ENCODE measurements at places on chromosomes 7 and 10.

DNA sequence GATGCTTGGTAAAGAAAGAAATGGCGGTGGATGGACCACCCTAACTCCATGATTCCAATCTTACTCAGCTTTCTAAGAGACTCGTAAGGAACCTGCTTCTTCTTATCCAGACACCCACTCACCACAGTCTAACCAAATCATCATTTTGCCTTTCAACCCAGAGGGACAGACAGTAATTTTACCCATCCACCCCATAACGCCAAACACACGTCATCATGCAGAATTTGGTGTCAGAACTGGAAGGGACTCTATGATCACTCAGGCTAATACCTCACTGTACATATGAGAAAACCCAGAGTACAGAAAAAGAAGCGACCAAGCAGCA lies 388 bp downstream of the ECD start:
- DNase-seq = no peak

- no peak for DNase-seq
These were observed 121.0 kb upstream of the THSD7A start for GRCh38 chr7:11952972-11953371.

GRCh38 chr10:103820101-103821062 lies 35.0 kb downstream of the SH3PXD2A start:
- DNase-seq = no peak

GRCh38 chr10:69051303-69051702 lies 36.6 kb upstream of the SRGN start:
- peak; percentile 49 for DNase-seq

GRCh38 chr7:14834883-14835282 lies 67.7 kb downstream of the DGKB start:
- DNase-seq = no peak

- DNase-seq = no peak
These were observed 616.4 kb upstream of the GHITM start for GRCh38 chr10:83522881-83523386.

- DNase-seq = no peak
These were observed 393.2 kb upstream of the FOXK1 start for GRCh38 chr7:4288791-4289394.

GRCh38 chr7:131250331-131250730 lies 77.3 kb upstream of the MKLN1 start:
- DNase-seq = no peak

- no peak for DNase-seq
These were observed 119.6 kb downstream of the TES start for GRCh38 chr7:116329686-116330503.

GRCh38 chr10:86199041-86199440 lies 167.6 kb downstream of the GRID1 start:
- DNase-seq = no peak

DNA sequence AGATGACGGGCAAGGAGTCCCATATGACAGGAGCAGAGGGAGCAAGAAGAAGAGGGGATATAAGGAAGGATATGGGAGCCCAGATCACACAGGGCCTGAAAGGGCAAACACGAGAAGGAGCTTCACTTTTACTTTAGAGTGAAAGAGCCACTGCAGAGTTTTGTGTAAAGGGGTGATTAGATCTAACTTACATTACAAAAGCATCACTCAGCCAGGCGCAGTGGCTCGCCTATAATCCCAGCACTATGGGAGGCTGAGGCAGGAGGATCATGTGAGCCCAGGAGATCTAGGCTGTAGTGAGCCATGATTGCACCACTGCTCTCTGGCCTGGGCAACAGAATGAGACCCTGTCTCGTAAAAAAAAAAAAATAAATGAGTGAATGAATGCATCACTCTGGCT lies 91.1 kb downstream of the MPP7 start:
- DNase-seq = no peak

DNA sequence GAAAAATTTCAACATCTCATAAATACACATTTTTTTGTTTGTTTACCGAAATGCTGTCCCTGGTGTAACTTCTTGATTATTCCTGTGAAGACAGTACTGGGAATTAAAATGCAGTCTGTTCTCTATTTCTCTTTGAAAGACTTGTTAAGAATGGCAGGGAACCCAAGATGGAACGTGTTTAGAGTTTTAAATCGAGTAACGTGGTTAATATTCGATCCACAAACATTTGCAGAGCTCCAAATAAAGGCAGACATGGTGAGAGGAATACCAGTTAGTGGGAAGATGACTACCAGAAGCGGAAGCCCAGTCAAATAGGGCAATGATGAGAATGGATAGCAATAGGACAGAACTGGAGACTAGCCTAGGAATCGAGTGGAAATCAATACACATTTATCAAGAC lies 6.7 kb downstream of the PON3 start:
- no peak for DNase-seq

GRCh38 chr10:16854623-16855022 lies 37.4 kb upstream of the RSU1 start:
- no peak for DNase-seq

DNA sequence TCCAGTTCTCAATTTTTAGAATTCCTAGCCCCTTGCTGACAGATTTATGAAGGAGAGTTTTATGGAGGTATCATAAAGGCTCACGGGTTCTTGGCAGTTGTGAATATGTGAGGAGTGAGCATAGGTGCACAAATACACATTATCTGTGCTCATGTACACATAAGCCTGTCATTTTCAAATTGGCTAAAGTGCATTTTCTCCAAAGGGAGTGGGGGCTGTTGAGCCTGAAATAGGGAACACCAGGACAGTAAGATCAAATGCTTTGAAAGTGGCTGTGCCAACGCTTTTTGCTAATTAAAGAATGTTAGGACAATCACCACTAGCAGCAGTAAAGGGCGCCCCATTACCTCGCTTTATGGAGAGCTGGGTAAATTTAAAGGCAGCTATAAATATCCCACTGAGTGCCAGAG lies 8.3 kb upstream of the LRRC4 start:
- no peak for DNase-seq

GRCh38 chr7:5672468-5672867 lies 109.0 kb downstream of the RNF216 start:
- DNase-seq = no peak

- no peak for DNase-seq
These were observed 7.2 kb upstream of the LAMTOR4 start for GRCh38 chr7:100141555-100141949.

DNA sequence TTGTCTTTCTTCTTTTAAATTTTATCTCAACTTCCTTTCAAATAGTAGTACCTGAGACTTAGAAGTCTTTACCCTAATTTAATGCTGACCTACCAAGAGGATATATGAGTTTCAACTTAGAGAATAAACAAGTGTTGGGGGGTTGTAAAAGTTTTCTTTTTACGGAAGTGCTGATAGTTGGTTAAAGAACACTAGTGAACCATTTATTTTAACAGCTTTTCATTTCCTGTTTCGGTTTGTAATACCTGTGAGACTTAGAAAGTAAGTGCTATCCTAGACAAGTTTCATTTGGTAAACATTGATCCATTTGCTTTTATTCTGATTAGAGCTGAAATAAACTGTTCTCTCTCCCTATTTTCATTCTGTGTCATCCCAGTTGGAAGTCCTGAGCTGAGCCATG lies 683.1 kb upstream of the SORCS1 start:
- DNase-seq = no peak

GRCh38 chr10:26022831-26023230 lies 88.8 kb downstream of the MYO3A start:
- DNase-seq = no peak

DNA sequence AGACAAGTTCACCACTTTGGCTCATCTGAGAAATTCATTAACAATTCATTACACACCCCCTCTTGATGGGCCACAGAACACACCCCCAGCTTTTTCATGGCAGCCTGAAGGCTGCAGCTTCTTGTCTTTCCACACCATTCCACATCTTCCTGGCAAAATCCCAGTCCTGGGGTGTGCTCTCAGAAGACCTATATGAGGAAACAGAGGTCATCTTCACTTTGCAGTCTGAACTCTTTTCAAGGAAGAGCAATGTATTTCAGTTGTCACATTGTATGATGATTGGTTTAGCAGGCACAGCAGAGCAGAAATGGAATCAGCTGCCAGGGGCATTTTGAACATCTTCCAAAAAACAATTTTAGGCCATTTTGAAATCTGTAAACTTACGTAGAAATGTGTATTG lies 7.8 kb upstream of the LRRC27 start:
- no peak for DNase-seq

GRCh38 chr10:104340641-104341040 lies 2.4 kb upstream of the ITPRIP start:
- no peak for DNase-seq

DNA sequence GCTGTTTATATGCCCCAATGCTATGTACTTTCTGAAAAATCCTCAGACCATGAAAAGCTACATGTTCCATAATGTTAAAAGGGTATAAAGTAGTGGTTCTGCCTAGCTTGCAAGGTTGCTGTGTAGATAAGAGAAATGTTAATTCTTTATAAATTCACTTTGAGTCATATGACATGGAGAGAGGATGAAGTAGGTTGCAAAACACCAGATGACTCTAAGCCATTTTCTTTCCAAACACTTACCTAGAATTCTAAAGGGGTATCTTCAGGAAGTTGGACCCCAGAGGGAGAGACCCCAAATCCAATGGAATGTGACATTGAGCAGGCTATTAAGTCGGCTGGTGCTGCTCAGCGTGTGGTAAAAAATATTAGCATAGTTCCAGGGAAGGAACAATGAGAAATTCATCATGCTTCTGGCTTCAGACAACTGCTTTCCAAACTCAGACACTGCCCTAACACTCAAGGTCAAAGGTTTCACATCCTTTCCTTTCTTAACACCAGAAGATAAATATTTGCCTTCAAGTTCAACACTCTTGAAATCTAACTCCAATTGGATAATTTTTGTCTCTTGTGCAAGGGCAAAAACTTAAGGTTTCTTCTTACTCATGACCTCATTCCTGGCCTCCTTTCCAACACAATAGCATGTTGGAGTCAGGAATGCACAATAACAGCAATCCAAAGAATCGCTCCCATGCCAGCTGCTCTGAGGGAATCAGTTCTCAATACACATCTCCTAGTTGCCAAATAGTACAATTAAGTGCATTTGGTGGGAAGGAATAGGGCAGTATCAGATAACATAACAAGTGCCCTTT lies 100.7 kb upstream of the AFAP1L2 start:
- no peak for DNase-seq

- no peak for DNase-seq
These were observed 39.2 kb upstream of the GSAP start for GRCh38 chr7:77455321-77455720.

GRCh38 chr7:110774071-110774470 lies 316.9 kb upstream of the LRRN3 start:
- no peak for DNase-seq

GRCh38 chr10:130513686-130514476 lies 377.7 kb downstream of the GLRX3 start:
- DNase-seq = no peak

GRCh38 chr7:9761224-9761623 lies 1212.4 kb upstream of the PHF14 start:
- no peak for DNase-seq

- no peak for DNase-seq
These were observed 161.6 kb downstream of the JAZF1 start for GRCh38 chr7:28018856-28019465.

- DNase-seq = no peak
These were observed 19.1 kb downstream of the ABLIM1 start for GRCh38 chr10:114638821-114639625.

- no peak for DNase-seq
These were observed 17.4 kb downstream of the TES start for GRCh38 chr7:116227678-116228239.

DNA sequence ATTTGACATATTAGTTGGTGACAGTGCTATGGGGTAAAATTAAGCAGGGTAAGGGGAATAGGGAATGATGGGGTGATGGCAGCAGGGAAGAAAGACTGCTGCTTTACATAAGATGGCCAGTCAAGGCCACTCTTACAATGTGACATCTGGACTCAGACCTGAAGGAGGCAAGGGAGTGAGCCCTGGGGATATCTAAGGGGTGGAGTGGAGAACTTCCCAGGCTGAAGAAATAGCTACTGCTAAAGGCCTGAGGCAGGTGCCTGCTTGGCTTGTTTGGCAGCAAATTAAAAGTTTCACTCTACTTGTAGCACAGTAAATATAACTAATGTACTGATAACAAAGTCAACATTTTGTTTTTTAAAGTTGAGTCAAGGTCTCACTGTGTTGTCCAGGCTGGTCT lies 93.5 kb downstream of the IDE start:
- DNase-seq = no peak

DNA sequence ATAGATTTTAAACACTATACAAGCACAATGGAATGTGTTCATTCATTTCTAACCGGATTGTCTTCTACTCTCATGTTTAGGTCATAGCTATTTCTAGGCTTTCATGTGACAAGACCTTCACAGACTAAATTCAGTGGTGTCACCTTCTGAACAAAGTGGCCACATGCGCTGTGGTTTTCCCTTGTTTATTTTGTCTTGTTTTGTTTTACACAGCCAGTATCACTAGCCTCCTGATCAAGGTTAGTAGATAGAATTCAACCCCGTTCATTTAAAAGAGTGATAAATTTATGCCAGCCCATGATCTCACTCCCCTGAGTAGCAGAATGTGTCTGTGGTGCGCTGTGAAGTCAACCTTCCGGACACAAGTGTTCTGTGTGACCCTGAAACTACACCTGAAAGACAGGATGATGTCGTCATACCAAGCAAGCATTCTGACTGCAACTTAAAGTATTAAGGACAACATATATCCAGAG lies 209.1 kb downstream of the CREB5 start:
- DNase-seq = no peak

- no peak for DNase-seq
These were observed 148.7 kb upstream of the LYZL1 start for GRCh38 chr10:29140151-29140550.

- DNase-seq = no peak
These were observed 35.3 kb upstream of the IFRD1 start for GRCh38 chr7:112414855-112415490.

GRCh38 chr7:93884541-93884940 lies 6.0 kb downstream of the TFPI2 start:
- no peak for DNase-seq

GRCh38 chr10:131690805-131691239 lies 210.0 kb upstream of the PPP2R2D start:
- DNase-seq = no peak

DNA sequence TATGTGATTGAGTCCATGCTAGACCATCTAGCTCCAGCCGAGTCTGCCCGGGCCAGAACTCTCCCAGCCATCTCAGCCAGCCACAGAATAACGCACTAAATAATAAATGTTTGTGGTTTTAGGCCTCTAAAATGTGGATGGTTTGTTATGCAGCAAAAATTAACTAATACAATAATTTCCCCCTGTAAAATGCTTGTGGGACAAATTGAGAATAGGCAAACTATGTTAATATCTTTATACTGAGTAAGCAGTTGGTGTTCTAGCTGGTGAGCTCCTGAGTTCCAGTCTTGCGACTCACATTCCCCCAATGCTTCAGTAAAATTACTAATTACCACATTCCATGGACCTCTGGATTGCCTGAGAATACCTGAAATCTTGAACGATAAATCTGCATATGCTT lies 316.8 kb upstream of the NFE2L3 start:
- no peak for DNase-seq

GRCh38 chr10:131494451-131494850 lies 182.9 kb upstream of the TCERG1L start:
- no peak for DNase-seq

All from left colon (tissue), 2 donors.